ENCODE measurements at places on chromosomes 1 and 21.
A peak's percentile ranks its signal among the peaks of the same experiment; 100 is the strongest.

DNA sequence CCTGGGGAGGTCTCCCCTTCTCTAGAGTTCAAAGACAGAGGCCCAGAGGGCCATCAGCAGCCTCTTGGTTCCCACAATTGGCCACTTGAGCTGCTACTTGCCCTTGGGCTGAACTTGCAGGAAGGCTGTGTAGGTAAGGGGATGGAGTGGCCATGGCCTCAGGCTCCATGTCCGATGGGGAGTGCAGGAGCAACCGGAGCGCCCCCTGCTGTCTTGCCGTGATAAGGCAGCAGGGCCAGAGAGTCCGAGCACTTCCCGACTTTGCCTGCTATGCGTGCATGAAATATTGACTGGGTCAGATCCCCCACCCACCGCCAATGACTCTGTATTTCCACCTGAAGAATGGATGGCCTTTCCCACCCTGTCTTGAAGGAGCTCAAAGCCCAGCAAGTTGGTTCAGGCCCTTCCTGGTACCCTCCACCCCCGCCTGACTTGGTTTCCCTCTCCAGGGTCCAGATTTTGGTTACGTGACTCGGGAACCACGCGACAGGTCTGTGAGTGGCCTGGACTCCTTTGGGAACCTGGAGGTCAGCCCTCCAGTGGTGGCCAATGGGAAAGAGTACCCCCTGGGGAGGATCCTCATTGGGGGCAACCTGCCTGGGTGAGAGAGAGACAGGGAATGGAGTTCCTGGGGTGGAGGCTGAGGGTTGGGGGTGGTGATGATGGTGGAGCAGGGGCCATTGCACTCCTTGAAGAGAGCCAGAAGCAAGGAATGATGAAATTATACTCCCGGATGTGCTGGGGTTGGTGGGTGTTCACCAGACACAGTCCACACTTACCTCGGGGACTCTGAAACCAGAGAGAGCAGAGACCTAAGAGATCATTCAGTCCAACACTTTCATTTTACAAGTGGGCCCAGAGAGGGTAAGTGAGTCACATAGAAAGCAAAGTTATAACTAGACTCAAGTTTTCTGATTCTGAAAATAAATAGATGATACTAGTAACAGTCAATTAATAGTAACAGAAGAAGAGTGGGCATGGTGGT lies 25.6 kb downstream of the PADI3 start:
- DNase-seq = no peak

- no peak for DNase-seq
These were observed 1.7 kb downstream of the H3-3A start for GRCh38 chr1:226063977-226064815.

DNA sequence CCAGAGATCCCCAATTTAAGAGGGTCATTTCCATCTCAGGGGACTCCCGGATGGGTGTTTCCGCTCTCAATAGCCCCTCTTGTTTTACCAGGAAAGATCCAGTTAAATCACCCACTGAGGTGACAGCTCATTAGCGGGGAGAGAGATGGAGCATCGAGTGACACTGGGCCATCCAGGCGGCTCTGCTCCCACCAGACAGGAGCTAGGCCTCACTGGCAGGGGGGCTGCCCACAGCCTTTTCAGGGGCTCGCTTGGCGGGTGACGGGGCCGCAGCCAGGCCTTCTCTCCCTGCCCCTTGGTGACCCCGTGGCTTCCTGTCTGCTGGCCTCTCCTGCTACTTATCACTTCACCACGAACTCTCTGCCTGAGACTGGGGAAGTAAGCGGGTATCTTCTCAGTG lies 26.7 kb upstream of the SPSB1 start:
- DNase-seq = no peak

- no peak for DNase-seq
These were observed 12.9 kb upstream of the KPNA6 start for GRCh38 chr1:32094746-32095521.

DNA sequence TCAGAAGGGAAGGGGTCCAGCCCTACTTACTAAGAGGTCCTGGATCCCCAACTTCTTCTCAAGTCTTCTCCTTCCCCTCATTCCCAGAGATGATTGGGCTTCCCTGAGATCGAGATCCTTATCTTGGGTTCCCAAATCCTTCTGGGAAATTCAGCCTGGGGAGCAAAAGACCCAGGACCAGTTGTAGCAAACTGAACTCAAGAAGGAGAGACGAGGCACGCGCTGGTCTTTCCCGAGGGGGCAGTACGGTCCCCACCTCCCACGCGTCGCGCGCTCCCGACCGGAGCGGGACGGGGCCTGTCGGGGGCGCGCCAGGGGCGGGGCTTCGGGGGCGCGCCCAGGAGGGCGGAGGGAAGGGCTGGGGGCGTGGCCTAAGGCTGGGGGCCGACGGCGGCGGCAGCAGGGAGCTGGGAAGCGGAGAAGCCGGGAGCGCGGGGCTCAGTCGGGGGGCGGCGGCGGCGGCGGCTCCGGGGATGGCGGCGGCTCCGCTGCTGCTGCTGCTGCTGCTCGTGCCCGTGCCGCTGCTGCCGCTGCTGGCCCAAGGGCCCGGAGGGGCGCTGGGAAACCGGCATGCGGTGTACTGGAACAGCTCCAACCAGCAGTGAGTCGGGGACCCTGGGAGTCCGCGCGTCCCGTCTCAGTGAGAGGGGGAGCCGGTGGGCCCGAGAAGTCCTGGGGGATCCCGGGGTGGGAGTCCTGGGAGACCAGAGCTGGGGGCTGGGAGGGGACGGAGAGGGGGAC lies at the start of gene EFNA3:
Gene EFNA3 (plus strand): TSS at position 369 of the 741 bp plus-strand sequence. CDS start 105 bp downstream, at position 474.
- peak; percentile 51 for DNase-seq

DNA sequence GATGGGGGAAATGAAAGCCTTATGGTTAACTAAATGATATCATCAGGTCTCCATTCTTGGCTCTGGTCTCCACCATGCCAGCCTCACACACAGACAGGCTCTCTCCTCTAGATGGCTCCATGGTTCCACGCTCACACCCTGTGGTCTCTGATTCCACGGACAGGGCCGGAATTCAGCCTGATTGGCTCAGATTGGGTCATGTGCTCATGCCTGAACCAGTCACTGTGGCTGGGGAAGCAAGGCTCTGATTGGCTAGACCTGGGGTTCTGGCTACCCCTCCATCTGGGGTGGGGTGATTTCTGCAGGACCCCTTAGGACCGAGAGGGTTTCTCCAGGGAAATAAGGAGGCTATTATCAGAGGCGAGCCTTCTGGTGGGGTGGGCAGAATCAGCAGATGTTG lies 277.0 kb downstream of the PTPRU start:
- no peak for DNase-seq

- no peak for DNase-seq
These were observed 77.0 kb upstream of the C1orf105 start for GRCh38 chr1:172343240-172344160.

DNA sequence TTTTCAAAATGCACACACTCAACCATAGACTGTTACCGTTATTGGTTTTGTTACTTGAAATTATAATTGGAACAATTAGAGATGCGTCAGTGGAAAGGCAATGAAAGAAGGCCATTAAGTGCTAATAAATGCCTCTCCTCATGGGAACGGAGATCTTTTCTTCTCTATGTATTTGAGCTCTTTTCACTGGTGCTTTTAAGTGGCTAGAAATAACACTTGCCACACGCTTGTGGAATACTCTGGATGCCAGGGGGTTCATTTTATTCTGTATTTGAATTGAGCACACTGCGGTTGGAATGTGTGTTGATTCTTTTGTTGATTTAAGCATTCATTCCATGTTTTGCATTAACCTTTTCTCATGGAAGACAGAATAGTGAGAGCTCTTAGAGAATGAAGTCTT lies 68.4 kb downstream of the DNM3 start:
- no peak for DNase-seq

- no peak for DNase-seq
These were observed 173.4 kb upstream of the RUNX1 start for GRCh38 chr21:35222541-35222941.

GRCh38 chr1:181483285-181484195 lies at the start of gene CACNA1E:
Gene CACNA1E, plus strand, starts transcription at chr1:181483517. Its CDS starts 228 bp downstream, at chr1:181483745.
- DNase-seq = no peak

DNA sequence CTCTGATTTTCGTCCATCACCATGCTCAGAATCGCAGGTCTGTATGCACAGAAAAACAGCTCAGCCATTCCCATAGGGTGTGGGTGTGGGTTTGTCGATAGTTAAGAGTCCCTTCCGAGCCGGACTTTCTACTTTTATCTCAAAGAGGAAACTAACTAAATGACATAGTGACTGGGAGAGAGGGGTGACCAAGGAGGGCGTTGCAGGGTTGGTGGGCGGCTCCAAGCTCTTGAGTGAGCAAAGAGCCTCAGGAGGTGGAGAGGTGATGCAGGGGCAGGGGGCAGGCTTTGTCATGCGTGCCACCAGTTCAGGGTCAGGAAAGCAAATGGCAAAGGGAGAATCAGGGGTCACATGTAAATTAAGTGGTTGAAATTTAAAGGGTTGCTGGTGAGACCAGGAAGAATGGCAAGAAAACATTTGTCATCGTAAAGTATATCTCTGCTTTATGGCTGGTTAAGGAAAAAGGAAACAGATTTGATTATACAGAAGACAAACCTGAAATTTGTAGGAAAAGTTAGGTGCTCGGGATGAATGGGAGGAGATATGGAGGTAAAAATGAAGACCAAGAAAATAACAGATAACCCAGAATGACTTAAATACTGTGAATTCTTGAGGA lies 249.0 kb downstream of the SETD4 start:
- DNase-seq = no peak

DNA sequence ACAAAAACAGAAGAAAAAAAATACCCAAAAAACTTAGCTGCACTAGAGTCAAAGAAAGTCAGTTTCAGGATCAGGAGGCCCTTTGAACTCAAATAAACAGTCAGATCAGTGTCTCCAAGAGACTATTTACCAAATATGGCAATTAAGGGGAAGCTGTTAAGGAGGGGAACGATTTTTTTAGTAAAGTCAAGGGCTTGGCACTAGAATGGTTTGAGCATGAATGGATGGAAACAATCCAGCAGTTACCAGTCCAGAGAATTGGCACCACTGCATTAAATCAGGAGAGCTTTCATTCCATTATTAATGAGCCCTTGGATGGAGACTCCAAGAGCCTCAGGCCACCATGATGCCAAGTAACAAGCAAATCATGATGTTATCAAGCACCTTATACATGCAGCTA lies 7.2 kb downstream of the TRAPPC3 start:
- no peak for DNase-seq

DNA sequence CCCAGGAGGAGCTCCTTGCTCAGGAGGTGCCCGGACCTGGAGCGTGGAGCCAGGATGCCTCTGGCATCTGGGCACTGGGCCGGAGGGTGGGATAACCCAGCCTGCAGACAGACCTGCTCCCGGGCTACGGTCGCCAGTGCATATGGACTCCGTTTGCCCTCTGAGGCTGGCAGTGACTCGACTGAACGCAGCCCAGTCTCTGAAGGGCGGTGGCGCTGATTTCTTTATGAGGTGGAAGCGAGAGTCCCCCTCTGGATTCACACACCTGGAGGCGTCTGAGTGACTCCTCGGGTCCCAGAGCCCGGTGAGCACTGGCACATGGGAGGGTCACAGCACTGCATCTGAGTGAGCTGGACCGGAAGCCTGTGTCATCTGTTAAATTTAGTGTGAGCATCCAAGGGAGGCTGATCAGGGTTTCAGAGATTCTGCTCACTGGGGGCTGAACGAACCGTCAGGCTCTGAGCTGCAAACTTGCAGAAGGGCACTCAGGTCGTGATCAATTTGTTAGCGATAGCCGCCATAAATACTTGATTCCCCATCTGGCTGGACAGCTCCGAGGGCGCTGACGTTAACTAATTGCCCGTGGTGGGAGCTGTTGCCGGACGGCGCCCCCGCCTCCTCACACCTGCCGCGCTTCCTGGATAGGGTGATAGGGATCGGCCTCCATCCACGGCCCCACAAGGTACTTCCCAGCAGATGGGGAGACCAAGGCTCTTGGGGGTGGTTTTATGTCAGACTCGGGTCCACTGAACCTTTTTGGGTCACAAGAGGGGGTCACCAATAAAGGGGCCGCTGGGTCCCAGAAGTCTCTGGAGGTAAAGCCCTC lies 60.7 kb upstream of the TTC34 start:
- no peak for DNase-seq

- DNase-seq = no peak
These were observed 84.9 kb downstream of the VWA5B1 start for GRCh38 chr1:20375563-20375962.

GRCh38 chr21:38790059-38790458 lies 15.7 kb upstream of the ETS2 start:
- DNase-seq = no peak

DNA sequence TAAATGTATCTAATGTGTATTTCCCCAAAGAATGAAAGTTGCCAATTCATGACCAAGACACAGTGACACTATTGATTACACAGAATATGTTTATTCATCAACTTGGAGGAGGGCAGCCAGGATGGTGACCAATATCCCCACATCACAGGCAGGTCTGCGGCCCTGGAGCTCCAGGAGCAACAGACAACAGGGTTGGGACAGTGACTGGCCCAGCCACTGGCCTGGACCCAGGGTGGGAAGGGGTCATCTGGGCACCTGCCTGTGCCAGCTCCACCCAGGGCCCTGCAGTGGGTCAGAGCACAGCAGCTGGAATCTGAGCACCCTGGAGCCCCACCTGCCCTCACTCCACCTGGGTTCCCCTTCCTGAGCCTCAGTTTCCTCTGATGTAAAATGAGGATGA lies 466.1 kb downstream of the MATN1 start:
- no peak for DNase-seq

DNA sequence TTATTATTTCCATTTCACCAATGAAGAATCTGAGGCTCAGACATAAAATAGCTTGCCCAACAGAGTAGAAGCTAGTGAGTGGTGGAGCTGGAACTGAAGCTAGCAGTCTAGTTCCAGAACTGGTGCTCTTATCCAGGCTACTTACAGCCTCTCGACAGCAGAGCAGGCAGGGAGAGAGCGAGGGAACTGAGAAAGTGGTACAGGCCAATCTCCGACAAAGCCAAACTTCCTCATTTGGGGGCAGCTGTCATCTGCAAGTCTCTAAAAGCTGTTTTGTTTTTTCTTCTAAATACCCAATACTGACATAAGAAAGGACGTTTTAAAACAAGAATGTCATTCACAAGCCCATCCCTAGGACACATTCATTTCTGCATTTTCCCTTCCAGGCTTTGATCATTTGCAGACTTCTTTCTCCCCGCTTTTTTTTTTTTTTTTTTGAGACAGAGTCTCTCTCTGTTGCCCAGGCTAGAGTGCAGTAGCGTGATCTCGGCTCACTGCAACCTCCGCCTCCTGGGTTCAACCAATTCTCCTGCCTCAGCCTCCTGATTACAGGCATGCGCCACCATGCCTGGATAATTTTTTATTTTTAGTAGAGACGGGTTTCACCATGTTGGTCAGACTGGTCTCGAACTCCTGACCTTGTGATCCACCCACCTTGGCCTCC lies 20.0 kb downstream of the YIPF1 start:
- DNase-seq = no peak

DNA sequence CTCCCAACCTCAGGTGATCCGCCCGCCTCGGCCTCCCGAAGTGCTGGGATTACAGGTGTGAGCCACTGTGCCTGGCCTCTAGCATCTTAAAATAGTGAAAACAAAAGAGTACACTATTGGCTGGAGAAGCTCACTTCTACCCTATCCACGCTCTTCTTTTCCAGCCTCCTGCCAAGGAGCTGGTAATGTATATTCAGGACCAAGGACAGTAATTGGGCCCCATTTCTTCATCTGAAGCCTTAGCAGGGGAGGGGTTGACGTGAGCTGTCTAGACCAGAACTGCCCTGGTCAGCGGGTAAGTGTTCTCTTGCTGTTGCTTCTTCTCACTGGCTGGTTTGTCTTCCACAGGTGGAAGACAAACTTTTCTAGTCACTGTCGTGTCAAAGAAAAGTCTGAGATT lies 70.2 kb downstream of the DNM3 start:
- DNase-seq = no peak

- DNase-seq = no peak
These were observed 14.2 kb downstream of the KCNAB2 start for GRCh38 chr1:6059866-6060265.

- no peak for DNase-seq
These were observed 4.9 kb downstream of the PLEKHN1 start for GRCh38 chr1:970973-971730.

GRCh38 chr1:147833231-147833860 lies 69.2 kb upstream of the GJA8 start:
- no peak for DNase-seq

All from activated T-helper 1 cell treated with anti-CD3 and anti-CD28 coated beads, Interleukin-2, amount 50 U/mL, for 16 hours (primary cell).